Articular chondrocyte of knee joint (primary cell): ENCODE measurements at places on chromosomes 16 and 17. TPM values are rescaled to one million over a fixed set of nuclear protein-coding genes. Genes with fewer than 3 reads are reported as not detected.

Gene ACD
- 13.2 and 15.8 TPM in 2 replicates for total RNA-seq

Gene WNT3
- total RNA-seq = 1.9 and 3.8 TPM in 2 replicates

Gene HP
- 0.11 TPM in 1 of 2 replicates, not detected in the other for total RNA-seq

Gene HS3ST3B1
- total RNA-seq = 4.6 and 6.3 TPM in 2 replicates

Gene ASIC2
- 0.22 TPM in 1 of 2 replicates, not detected in the other for total RNA-seq

Gene TAT
- not detected in 2 replicates for total RNA-seq

Gene TBC1D3
- total RNA-seq = not detected in 2 replicates

Gene SLC5A2
- total RNA-seq = not detected in 2 replicates

Gene SLC2A4
- total RNA-seq = 0.11 TPM in 1 of 2 replicates, not detected in the other

Gene FOXC2
- 1.6 and 2.7 TPM in 2 replicates for total RNA-seq

Gene OMG
- 0.13 TPM in 1 of 2 replicates, not detected in the other for total RNA-seq

Gene DPEP1
- not detected in 2 replicates for total RNA-seq

Gene OR4D2
- not detected in 2 replicates for total RNA-seq

Gene TRAPPC2L
- 50.2 TPM in 2 replicates for total RNA-seq

Gene HCRT
- not detected in 2 replicates for total RNA-seq

Gene SLC6A4
- total RNA-seq = not detected in 2 replicates

Gene KRT36
- not detected in 2 replicates for total RNA-seq

Gene CDT1
- 5.4 and 7.6 TPM in 2 replicates for total RNA-seq

Gene KRTAP9-8
- total RNA-seq = not detected in 2 replicates
